ENCODE measurements at places on chromosomes 4 and X.

DNA sequence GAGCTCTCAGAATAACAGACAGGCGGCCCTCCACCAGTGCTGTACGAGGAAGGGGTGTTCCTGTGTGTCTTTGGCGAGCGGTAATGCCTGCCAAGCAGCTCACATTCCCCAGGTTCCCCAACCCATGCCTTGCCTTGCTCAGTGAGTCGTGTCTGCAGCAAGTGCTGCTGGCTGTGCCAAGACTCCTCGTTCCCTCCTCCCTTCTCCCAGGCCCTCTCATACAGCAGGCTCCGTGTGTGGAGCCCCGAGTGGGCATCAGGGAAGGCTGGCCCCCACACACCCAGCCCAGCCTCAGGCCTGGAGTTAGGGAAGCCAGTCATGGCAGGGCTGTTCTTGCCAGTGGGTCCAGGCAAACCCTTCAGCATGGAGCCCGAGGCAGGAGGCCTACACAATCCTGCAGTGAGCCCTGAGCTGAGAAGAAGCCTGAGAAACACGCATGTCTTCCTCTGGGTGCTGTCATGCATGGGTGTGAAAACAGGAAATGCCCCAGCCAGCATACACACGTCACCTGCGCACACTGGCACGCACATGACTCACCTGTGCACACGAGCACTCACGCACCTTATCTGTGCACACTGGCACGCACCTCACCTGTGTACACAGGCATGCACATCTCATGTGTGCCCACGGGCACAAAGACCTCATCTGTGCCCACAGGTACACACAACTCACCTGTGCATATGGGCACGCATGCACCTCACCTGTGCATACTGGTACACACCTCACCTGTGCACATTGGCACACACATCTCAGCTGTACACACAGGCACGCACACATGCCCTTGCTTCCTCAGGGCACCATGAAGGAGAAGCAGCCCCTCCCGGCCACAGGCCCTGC, 238.7 kb downstream of the DHRSX start:
- no peak for DNase-seq

- no peak for DNase-seq
These were observed 1279.7 kb downstream of the PCDH7 start for GRCh38 chr4:31999848-32000247.

DNA sequence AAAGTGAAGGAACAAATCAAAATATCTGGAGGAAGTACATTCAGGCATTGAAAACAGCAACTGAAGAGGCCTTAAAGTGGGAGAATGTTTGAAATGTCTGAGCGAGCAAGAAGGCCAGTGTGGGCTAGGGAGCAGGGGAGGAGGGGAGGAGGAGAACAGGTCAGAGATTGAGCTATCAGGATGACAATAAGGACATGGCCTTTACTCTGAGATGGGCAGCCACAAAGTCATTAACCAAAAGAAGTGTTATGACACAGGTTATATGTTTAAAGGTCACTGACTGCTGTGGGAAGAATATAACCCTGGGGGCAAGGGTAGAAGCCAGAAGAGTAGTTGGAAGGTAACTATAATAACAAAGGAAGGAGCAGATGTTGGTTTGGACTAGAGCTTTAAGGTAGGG, 315.4 kb downstream of the INPP4B start:
- DNase-seq = no peak

DNA sequence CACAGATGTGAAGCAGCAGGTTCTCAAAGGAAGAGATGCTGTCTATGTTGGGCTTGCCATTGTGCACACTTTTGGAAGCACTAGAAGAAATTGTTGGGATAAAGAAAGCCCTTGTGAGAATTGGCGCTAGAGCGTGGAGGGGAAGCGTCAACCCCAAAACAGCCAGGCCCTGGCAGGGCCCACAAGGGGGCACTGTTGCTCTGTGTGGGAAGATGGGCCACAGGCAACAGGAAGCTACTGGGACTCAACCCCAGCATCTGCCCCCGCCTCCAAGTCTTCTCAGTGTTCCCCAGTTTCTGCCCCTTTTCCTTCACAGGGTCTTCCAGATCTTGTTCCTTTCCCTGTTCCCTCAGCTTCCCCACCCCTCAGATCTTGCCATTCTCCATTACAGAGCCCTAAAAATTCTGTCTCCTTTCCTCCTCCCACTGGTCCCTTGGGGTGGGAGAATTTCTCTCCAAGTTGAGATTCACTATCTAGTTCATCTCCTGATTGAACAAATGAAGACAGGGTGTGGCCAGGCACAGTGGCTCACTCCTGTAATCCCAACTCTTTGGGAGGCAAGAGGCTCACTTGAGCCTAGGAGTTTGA, 85.5 kb downstream of the STARD8 start:
- peak; percentile 13 for DNase-seq

GRCh38 chrX:40100141-40100536, 2.4 kb upstream of the BCOR start:
- DNase-seq = no peak

DNA sequence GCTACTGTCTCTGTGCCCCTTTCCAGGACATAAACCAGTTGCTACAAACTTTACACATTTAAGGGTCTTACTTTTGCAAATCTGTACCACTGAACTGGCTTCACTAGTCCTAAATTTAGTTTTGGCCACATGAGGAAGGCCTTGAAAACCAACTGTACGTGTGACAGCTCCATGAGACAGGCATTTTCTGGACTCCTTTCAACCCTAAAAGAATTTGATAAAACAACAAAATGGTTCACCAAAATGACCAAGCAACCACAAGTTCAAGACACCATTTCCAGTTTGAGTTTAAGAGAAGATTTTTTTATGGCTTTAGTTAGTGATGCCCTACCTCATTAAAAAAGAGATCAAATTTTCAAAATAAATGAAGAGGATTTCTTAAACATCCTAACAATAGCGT, 246.4 kb downstream of the ZNF674 start:
- no peak for DNase-seq

GRCh38 chrX:40871385-40872082, 136.2 kb upstream of the MED14 start:
- no peak for DNase-seq

DNA sequence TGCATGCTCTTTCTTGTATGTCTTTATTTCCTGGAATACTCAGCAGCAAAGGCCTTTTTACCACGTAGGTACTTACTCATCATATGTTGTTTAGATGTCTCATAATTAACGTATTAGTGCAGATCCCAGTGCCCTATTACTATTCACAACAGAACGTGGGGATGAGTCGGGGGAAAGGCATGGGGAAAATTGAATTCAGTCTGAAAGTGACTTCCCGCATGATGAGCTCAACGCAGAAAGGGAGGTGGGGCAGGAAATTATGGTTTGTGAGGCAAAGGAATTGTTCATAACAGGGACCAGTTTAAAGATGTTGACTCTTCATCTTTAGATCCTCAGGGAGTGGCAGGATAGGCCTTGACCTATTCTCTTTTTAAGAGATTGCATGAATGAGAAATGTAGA, 2.0 kb upstream of the TMPRSS11D start:
- no peak for DNase-seq

- DNase-seq = no peak
These were observed 208.4 kb upstream of the TRAM1L1 start for GRCh38 chr4:117293784-117294183.

DNA sequence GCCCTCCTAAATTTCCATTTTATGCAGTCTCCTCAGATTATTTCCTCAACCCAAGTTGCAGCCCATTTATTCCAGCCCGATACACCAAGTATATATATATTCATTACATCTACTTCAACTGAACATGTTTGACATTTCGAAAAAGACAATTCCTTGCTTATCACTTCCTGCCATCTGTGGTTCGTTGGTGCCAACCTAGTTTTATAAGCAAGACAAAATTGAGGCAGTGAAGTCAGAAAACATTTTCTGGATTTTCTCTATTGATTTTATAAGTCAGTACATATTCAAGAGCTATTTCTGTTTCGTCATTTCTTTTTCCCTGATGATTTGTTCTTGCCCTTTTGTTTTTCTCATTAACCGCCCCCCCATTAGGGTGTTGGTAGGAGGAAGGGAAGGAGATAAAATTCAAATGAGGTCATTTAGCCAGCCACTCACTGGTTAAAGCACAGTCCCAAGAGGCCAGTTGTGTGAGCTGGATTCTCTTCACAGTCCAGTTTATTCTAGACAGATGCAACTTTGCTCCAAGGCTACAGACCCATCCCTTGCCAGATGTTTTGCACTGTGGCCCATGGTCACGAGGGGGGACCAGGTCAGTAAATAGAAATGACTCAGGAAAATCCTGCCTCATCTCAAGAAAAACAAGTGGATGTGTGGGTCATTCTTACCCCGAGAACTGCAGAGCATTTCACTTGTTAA, 20.3 kb upstream of the VEGFD start:
- no peak for DNase-seq

DNA sequence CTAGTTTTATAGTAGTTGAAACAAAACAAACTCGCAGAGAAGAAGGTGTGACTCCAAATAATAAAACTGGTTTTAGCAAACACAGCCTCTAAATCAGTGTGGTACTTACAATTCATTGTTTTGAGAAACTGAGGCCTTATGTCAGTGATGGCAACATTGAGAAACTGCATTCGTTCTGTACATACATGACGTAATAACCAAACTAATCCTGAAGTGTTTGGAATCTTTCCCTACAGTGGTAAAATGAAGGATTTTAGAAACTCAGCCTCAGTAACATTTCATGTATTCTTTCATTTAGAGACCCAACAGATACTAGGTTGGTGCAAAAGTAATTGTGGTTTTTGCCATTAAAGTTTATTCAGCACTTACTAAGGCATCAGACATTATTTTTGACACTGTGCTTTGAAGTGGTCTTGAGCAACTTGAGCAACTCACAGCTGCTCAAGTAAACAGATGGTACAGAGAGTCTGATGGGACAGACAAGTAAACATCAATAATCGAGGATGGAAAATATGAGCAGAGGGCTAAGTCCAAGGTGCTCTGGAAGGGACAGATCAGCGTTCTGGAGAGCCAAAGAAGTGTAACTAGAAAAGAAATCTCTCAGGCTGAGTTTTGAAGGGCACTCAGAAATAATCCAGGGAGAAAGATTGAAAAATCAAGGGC, 390.8 kb upstream of the BOD1L1 start:
- DNase-seq = no peak

DNA sequence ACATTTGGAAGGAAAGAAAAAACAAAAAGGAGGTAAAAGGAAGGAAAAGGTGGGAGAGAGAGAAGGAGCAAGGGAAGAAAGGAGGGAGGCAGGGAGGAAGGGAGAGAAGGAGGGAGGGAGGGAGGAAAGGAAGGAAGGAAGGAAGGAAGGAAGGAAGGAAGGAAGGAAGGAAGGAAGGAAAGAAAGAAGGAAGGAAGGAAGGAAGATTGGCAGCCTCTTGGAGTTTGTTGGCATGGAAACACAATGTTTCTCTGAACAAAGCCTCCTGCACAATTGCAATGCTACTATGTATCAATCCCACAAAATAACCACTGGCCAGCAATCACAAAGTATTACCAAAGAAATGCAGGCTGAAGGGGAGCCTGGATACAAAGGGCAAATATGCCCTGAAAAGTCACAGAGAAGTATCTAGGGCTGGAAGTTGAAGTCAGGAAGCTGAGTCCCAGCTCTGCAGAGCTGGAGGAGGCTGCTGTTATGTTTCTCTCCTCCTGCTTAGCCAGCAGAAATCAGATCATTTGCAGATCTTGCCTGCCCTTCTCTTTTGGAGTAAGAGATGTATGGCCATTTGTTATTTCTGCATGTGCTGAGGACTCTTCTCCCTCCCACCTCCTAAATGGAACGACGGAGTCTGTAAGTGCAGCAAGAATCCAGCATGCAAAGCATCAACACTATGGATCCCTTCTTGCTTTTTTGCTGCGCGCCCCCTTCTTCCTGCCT, 195.9 kb upstream of the LDB2 start:
- no peak for DNase-seq

DNA sequence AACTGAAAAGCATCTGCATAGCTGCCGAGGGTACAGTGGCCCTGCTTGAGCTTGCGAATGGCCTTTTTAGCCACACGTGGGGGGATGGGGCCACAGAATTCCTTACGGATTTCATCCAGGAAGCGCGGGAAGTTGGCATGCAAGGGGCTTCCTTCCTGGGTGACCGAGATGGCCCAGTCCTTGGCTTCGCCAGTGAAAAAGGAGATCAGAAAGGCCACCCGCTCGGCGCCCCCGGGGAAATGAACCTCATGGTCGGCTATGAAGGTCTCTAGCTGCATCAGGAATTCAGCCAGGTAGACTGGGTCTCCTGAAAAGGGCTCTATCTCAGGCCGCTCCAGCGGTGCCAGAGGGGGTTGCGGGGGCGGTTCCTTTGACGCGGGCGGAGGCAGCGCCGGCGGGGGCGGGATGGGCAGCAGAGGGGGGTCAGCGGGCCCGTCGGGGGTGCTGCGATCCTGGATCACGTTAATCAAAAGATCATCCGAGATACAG, 909 bp downstream of the RTL5 start:
- no peak for DNase-seq

GRCh38 chrX:68488657-68489056, 10.2 kb upstream of the YIPF6 start:
- no peak for DNase-seq

DNA sequence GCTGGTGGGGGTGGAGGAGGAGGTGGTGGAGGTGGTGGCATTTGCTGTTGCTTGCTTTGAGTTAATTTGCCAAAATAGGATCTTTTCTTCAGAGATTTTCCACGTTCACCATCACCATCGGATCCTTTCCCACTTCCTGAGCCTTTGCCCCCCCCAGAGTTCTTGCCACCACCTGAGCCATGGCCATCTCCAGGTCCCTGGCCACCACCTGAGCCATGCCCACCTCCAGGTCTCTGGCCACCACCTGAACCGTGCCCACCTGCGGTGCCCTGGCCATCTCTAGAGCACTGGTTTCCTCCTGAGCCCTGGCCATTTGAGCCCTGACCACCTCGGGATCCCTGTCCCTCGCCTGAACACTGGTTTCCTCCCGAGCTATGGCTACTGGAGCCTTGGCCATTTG, 1.9 kb downstream of the IRS4 start:
- no peak for DNase-seq

DNA sequence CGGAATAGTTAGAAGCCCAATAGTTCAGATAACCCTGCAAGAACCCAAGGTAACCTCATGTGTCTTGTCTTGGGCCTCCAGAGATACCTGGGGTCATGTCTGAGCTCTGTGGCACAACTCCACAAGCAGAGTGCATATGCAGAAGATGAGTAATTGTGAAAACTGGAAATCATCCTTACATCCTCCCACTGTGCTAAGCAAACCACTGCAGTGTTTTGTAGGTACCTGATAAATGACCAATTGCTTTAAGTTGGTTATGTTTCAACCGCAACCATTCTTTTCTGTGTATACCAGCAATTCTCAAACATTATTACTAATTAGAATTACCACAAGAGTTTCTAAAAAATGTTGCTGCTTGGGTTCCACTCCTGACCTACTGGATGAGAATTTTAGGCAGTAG, 73.2 kb downstream of the CBLL2 start:
- DNase-seq = no peak

- no peak for DNase-seq
These were observed 182.7 kb downstream of the BCOR start for GRCh38 chrX:39915081-39915480.

Measured in activated CD4-positive, CD25-positive, alpha-beta regulatory T cell treated with anti-CD3 and anti-CD28 coated beads, Interleukin-2, amount 50 U/mL, for 16 hours (primary cell).